Glomerular endothelial cell (primary cell): ENCODE measurements at places on chromosomes 3 and 15. TPM values are rescaled to one million over a fixed set of nuclear protein-coding genes. Genes with fewer than 3 reads are reported as not detected.

EXD1 gene
- total RNA-seq: 0.53 TPM in 1 of 2 replicates, not detected in the other

RPSA gene
- total RNA-seq: 742 and 1,345 TPM in 2 replicates

PPARG gene
- total RNA-seq: 6.6 and 8.5 TPM in 2 replicates

SLC25A36 gene
- 42.5 and 44.5 TPM in 2 replicates for total RNA-seq

CCDC14 gene
- total RNA-seq: 24.0 and 26.3 TPM in 2 replicates

KBTBD13 gene
- total RNA-seq: not detected in 2 replicates

KNG1 gene
- total RNA-seq: not detected in 2 replicates

SH3GL3 gene
- not detected in 2 replicates for total RNA-seq

ZDHHC19 gene
- total RNA-seq: not detected in 2 replicates

SPINT1 gene
- 8.0 and 20.9 TPM in 2 replicates for total RNA-seq

CPNE9 gene
- not detected in 2 replicates for total RNA-seq

ABI3BP gene
- 0.39 and 7.3 TPM in 2 replicates for total RNA-seq

RNU5B-1 gene
- total RNA-seq: not detected in 2 replicates

AHSG gene
- total RNA-seq: not detected in 2 replicates

SLC28A2 gene
- total RNA-seq: not detected in 2 replicates

GOLGA8G gene
- total RNA-seq: not detected in 2 replicates

MSL2 gene
- 22.6 and 25.6 TPM in 2 replicates for total RNA-seq

MYO5C gene
- total RNA-seq: 26.8 and 33.4 TPM in 2 replicates

HCLS1 gene
- 69.1 and 77.3 TPM in 2 replicates for total RNA-seq

GATM gene
- not detected in 2 replicates for total RNA-seq

GPR160 gene
- total RNA-seq: 6.9 and 7.9 TPM in 2 replicates

CCDC39 gene
- 0.06 TPM in 1 of 2 replicates, not detected in the other for total RNA-seq

MYNN gene
- 8.6 and 11.2 TPM in 2 replicates for total RNA-seq

GTF2A2 gene
- total RNA-seq: 36.1 and 47.3 TPM in 2 replicates

NUTM1 gene
- total RNA-seq: not detected in 2 replicates

ADAMTS7 gene
- total RNA-seq: 83.0 and 105 TPM in 2 replicates

TMEM212 gene
- not detected in 2 replicates for total RNA-seq

SLC2A2 gene
- not detected in 2 replicates for total RNA-seq

GOLGA8R gene
- 1.1 and 1.5 TPM in 2 replicates for total RNA-seq

CACNA2D2 gene
- total RNA-seq: 0.10 TPM in 1 of 2 replicates, not detected in the other

PPP1R14D gene
- total RNA-seq: not detected in 2 replicates

CHRNB4 gene
- not detected in 2 replicates for total RNA-seq

PLSCR2 gene
- total RNA-seq: not detected in 2 replicates

SAXO2 gene
- total RNA-seq: not detected in 2 replicates

WNT5A gene
- total RNA-seq: 33.8 and 44.6 TPM in 2 replicates

TERC gene
- 38.5 and 69.2 TPM in 2 replicates for total RNA-seq

TGM4 gene
- total RNA-seq: not detected in 2 replicates

MAGEL2 gene
- total RNA-seq: 0.12 and 0.39 TPM in 2 replicates

AGBL1 gene
- total RNA-seq: not detected in 2 replicates

SLC22A13 gene
- not detected in 2 replicates for total RNA-seq

PHC3 gene
- total RNA-seq: 28.7 and 29.7 TPM in 2 replicates

C15orf61 gene
- total RNA-seq: 3.4 and 3.9 TPM in 2 replicates

CNTN4 gene
- total RNA-seq: 0.12 and 0.19 TPM in 2 replicates

GPR87 gene
- total RNA-seq: 0.53 TPM in 1 of 2 replicates, not detected in the other

DPPA2 gene
- not detected in 2 replicates for total RNA-seq

ESYT3 gene
- not detected in 2 replicates for total RNA-seq

RFC4 gene
- total RNA-seq: 15.4 and 27.3 TPM in 2 replicates

THRB gene
- 0.06 and 1.6 TPM in 2 replicates for total RNA-seq
